ENCODE measurements at places on chromosomes 3 and 15. TPM values are rescaled to one million over a fixed set of nuclear protein-coding genes. Genes with fewer than 3 reads are reported as not detected.

The ARGFX gene
- total RNA-seq = not detected

The CPLX3 gene
- not detected for total RNA-seq

The P3H2 gene
- total RNA-seq = 30.8 TPM

The DPPA4 gene
- 0.58 TPM for total RNA-seq

The CCR4 gene
- total RNA-seq = 0.04 TPM

The GUCA1C gene
- not detected for total RNA-seq

The PLCH1 gene
- total RNA-seq = 0.44 TPM

The FBLN2 gene
- total RNA-seq = 46.9 TPM

The CASR gene
- not detected for total RNA-seq

The BDH1 gene
- 3.2 TPM for total RNA-seq

The C3orf22 gene
- 0.04 TPM for total RNA-seq

The ECE2 gene
- total RNA-seq = not detected

The EPHB3 gene
- 36.2 TPM for total RNA-seq

The ZBTB11 gene
- total RNA-seq = 16.9 TPM

The SLC30A4 gene
- 5.9 TPM for total RNA-seq

The LYZL4 gene
- not detected for total RNA-seq

The GOLGA6B gene
- not detected for total RNA-seq

Data from muscle of leg (tissue), 16 donors.